Upper lobe of right lung (tissue), 1 donor: ENCODE measurements at places on chromosomes 16 and 17.
A peak's percentile ranks its signal among the peaks of the same experiment; 100 is the strongest.

DNA sequence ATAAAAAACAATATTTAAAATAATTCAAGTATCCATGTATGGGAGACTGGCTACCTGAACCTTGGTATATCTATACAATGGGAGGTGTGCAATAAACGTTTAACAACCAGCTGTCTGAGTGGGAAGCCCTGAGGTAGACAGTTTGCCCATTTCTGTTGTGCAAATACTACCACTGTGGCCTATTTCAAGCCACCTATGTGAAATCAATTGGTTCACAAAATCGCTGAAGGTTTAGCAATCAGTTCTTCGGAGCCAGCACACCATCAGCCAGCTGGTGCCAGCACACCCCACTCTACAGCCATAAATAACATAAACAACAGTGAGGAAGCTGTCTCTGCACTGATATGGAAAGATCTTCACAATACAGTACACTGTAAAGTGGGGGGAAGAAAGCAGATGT, 46.7 kb upstream of the KDM8 start:
- no peak for DNase-seq

DNA sequence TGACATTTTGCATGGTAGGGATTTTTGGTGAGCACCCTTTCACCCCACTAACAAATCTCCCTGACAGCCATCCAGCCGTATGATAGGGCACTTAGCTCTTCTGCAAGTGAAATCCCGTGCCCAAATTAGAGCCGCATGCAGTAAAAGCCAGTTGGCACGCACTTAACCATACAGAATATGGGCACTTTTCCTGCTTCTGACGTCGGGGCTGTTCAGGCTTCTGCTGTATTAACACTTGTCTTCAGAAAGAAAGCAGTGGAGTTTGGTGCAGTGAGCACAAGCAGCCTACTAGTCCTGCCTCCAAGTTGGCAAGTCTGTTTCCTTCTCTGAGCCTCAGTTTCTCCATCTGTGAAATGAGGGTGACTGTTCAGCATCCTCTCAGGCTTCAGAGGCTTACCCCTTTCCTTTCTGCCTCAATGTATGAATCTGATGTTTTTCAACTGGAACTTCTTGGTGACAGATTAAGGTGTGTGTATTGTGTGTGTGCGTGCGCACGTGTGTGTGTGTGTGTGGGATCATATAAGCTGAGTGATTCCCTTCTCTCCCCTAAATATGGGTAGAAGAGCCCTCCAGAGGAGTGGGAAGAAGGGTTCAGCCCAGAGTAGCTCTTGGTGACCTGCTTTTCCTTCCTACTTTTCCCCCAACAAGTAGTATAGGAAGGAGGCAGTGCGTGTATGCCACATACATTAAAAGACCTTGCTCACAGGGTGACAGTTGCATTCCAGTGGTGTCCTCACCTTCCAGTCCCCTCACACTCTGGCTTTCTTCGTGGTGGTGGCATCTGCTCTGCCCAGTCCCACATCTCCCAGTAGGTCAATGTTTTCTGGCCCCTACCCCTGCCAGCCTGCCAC, 19.0 kb downstream of the IGF2BP1 start:
- DNase-seq: no peak

GRCh38 chr16:4064950-4065352, 51.3 kb downstream of the ADCY9 start:
- DNase-seq: no peak

GRCh38 chr17:6079155-6079888, 9.1 kb downstream of the WSCD1 start:
- DNase-seq: no peak

GRCh38 chr17:21019976-21020586, 22.7 kb downstream of the USP22 start:
- peak; percentile 60 for DNase-seq

GRCh38 chr17:41925991-41926590, 4.3 kb upstream of the ODAD4 start:
- no peak for DNase-seq

DNA sequence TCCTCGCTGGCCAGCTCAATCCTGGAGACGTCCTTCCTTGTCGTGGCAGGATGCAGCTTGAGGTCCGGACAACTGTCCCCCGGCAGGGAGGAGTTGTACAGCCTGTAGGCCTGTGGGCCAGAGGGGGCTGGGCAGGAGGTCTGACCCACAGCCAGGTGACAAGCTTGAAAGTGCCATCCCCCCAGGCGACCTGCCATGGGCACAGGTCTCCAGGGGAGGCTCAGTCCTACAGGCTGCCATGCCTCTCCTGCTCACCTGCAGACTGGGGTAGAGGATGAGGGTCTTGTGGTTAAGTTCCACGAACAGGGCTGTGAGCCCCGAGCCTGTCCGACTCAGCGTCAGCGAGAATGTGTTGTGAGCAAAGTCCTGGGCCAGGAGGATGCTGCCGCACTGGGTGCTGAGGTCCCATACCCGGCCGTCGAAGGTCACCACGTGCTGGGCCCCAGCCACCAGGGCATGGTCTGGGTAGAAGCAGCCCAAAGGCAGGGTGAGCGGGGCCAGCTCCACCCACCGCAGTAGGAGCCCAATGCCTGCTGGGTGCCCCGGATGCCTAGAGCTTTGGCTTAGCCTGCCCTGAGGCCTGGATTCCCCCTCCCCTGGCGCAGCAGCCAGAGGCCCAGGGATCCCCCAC, 39.8 kb downstream of the RMI2 start:
- no peak for DNase-seq

GRCh38 chr16:61617219-61617783, 418.9 kb downstream of the CDH8 start:
- no peak for DNase-seq

DNA sequence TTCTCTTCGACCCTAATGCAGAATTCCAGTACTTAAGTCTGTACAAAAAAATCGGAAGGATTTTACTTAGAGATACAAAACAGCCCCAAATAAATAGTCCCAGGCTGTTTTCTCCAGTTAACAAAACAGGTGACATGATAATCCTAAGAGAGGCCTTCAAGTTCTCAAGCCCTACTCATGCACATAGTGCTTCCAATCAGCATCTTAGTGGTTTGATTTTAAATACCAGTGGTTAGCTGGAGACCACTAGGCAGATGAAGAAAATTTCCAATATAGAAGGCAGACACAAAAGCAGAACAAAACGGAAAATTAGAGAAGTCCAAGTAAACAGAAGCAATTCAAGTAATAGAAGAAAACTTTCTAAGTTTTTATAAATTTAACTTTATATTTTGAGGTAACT, 5.2 kb upstream of the OR4D2 start:
- DNase-seq: no peak

DNA sequence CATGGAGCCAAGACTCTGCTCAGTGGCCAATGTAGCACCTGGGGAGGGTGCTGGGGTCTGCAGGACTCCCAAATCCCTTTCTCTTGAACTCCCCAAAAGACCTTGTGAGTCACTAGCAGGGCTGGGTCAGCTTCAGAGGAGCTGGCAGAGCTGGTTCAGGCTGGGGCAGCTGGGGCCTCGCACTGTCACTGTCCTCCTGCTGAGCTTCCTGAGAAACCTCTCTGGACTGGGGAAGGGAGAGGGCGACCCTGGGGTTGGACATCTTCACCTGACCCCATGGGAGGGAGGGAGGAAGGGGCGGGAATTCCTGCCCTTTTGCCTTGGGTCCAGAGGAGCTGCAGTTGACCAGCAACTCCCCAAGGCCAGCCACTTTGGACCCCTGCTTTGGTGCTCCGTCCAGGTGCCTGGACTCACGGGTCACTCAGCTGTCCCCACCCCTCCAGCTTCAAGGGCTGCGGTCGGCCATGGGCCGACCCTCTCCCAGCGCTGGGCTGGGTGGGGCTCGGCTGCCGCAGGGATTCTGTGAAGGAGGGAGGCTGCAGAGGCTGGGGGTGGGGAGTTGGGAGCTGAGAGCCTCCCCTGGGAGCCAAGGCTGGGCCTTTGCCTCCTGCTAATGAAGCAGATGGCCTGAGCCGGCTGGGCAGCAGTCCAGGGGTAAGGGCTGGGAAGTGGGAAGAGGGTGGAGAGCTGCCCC, 9.2 kb downstream of the FMNL1 start:
- no peak for DNase-seq

DNA sequence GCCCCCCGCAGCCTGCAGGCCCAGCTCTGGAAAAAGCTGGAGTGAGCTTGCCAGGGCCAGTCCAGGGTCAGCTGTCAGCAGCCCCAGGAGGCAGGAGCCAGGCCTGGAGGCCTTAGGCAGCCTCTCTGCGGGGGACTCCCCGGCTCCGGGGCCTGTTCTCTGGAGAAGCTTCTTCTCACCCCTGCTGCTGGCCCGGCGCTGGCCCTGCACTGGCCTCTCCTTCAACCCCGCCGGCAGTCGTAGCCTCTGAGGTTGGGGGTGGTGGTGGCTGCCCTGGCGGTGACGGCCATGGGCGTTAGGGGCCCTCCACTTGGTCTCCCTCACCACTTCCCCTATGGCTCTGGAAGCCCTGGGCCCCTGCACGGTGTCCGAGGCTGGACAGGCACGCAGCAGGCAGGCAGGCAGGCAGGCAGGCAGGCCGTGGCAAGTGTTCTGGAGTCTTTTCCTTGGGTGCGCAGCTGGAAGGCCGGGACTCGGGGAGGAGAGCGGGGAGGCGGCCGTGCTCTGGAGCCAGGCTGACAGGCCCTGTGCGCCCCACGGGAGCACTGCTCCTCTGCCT, 2.1 kb downstream of the FOXF1 start:
- peak; percentile 63 for DNase-seq

GRCh38 chr16:11133344-11133943, 122.6 kb downstream of the SOCS1 start:
- peak; percentile 82 for DNase-seq

- no peak for DNase-seq
These were observed 11.1 kb downstream of the CMTM2 start for GRCh38 chr16:66590322-66590721.

DNA sequence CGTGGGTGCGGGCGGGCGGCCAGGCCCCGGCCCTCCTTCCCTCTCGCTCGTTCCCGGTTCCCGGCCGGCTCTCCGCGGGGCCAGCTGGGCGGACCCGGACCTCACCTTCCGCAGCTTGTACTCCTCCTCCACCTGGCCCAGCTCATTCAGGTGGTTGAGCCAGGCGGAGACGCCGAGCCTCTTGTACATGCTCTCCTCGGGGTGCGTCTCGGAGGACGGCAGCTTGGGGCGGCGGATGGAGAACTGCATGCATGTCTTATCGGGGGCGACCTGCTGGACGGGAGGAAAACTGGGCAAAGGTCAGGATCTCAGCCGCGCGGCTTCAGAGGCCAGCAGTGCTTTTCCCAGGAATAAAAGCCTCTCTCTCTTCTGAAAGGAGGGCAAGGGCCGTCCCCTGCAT, 85.4 kb downstream of the TBC1D16 start:
- peak; percentile 61 for DNase-seq

- no peak for DNase-seq
These were observed 2.1 kb downstream of the ZNF764 start for GRCh38 chr16:30556125-30556473.

DNA sequence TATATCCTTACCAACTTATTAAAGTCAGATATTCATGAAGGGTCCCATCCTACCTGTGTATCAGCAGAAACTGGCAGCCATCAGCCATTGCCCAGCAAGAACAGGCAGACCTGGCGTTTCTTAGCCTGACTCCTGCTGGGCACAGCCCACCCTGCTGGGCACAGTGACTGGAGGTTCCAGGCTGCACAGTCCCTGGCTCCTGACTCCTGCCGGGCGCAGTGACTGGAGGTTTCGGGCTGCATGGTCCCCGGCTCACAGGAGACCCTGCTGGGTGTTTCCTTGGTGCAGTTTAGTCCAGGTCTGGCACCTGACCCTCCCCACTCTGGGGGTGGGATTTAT, 6.7 kb downstream of the TIMM22 start:
- DNase-seq: no peak

GRCh38 chr16:54118846-54119245, 167.7 kb downstream of the IRX3 start:
- DNase-seq: no peak

DNA sequence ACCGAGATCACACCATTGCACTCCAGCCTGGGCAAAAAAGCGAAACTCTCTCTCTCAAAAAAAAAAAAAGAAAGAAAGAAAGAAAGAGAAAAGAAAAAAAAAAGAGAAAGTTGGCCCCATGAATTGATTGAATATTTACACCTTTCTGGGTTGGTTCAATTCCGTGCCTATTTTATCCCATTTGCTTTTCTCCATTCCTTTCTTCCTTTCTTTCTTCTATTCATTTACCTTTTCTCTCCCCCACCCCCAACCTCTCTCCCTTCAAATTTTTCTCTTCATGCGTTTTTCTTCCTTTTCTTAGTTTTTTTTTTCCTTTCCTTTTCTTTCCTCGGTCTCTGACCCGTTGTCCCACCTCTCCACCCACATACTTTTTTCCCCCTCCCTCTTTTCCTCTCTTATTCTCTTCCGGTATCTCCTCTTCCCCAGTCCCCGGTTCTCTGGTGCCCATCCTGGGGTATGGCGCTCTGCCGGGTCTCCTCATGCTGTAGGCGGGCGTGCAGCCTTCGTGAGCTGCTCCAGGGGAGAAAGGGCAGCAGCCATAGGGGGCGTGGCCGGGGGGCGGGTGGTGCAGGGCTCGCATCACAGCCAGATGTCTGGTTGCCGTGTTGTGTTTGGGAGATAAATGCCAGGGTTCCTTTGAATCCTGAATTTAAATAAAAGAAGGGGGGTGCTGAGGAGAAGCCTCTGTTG, 5.3 kb upstream of the COL1A1 start:
- DNase-seq: no peak
